ENCODE measurements at places on chromosomes 6 and 20.

- no peak for DNase-seq
These were observed 5.3 kb upstream of the AP5S1 start for GRCh38 chr20:3814928-3815495.

GRCh38 chr20:17169585-17170136 is 57.2 kb upstream of the PCSK2 start:
- no peak for DNase-seq

DNA sequence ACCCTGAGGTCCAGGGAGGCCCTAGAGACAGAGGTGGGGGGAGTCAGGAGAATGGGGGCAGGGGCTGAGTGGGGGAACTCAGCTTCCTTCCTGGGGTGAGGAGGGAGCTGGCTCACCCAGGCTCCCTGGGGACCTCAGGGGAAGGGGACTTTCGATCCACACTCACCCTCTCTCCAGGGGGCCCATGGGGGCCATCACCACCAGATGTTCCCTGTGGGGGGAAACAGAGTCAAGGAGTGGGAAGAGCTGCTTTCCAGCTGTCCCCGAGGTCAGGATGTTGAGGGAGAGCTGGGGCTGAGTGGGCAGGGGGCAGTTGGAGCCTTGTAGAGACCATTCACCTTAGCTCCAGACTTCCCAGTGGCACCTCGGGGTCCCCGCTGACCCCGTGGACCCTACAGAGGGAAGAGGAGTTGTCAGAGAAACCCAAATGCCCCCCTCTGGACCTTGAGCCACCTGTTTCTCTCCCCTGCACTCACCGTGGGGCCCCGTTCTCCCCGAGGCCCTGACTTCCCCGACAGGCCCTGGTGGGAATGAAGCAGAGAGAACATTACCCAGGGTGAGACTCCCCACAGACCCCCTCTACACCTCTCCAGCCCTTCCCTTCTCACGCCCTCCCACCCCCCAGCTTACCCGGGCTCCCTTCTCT is 18.6 kb downstream of the COL11A2 start:
- DNase-seq, result no peak

DNA sequence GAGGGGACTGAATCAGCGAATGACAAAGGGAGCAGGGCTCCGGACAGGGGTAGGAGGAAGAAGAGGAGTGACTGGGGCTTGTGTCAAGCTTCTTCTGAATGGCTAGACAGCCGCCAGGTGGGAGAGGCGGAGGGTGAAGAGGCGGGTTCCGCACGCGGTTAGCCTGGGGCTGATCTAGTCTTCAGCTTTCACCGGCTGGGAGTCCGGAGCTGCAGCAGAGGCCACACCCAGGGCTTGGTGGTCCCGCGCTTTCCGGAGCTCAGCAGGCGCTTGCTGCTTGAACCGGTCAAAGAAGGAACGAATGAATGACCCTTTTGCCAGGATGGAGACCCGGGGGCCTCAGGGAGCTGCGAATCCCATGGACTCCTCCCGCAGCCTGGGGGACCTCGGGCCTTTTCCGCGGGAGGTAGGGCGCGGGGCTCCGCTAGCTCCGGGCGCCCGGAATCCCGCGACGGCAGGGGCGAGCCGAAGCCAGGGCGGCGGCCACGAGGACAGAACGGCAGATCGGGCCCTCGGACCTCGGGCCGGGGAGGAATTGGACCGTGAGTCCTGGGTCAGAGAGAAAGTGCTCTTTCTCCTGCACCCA is at the start of gene C6orf141:
Gene C6orf141, plus strand, starts transcription at position 177 of the 586 bp plus-strand sequence. Its CDS starts 125 bp downstream, at position 302.
- no peak for DNase-seq

DNA sequence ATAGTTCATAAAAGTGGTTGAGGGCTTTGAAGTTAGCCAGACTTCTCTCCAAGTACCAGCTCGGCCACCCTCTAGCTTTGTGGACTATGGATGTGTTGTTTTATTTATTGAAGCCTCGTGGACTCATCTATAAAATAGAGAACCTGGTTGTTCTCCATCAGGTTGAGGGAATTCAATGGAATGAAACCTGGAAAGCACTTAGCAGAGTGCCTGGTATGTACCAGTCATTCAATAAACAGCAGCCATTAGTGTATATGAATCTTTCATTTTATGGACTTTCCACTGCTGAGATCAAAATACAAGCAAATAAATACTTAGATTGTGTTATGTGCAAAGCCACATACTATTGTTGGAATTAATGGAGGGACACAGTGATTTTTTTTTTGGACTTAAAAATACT is 206.8 kb downstream of the SOX4 start:
- no peak for DNase-seq

DNA sequence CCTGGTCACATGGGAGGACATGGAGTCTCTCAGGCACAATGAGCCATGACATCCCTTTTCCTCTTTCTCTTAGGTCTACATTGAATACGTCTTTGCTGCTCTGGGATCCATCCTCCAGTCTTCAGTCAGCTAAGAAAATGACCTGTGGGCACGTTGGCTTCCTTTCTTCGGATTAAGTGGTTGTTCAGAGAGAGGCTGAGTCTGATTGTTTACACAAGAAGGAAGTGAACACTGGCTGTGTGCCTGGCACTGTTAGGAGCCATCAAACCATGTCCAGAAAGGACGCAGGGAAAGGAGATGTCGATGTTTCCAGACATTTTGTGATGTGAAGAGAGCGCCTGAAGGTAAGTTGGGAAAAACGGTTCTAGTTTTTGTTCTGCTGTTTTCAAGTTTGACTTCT is 309.9 kb upstream of the CDYL start:
- no peak for DNase-seq

DNA sequence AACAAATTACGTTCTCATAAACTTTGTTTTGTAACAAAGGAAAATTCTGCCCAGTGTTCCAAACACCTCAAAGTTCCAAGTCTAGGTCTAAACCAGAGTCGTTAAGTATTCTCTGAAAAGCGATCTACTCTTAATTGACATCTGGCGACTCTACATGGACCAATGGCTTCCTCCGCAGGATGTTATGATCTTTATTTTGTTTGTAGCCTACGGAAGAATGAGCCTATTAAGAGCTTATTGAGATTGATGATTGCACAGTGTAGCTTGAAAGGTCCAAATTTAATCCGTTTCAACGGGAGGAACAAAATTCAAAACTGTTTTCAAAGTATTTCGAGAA is 61.1 kb downstream of the FAM217A start:
- peak; percentile 48 for DNase-seq

DNA sequence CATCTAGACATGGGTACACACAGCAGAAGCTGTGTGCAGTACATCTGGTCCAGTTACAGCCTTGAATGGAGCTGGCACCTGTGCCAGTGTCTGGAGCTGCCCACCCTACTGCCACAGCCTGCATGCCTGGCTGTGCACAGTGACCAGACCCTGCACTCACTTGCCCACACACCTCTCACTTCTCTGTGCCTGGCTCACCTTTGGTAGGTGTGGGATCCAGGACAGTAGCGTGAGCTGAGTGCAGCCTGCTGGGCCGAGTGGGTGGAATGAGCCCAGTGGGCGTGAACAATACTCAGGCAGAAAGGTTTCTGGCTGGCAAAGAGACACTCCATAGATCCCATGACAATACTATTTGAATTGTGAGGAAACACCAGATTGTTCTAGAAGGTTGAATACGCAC is 839.5 kb upstream of the FLRT3 start:
- DNase-seq, result no peak

DNA sequence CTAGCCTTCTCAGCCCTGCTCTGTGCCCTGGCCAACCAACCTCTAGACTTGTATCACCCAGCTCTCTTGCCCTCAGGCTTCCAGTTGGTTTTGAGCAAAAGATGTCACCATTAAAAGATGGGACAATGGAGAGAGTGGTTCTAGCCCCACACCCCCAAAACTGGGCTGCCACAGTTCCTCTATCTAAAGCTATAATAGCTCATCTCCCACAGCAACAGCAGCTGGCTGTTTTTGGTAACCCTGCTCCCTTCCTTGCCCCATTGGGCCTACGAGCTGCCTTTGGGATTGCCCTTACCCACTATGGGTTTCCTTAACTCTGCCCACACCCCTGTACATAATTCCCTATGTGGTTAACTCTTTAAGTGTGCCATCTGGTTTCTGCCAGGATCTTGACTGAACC is 7.6 kb upstream of the SRSF3 start:
- DNase-seq, result no peak

DNA sequence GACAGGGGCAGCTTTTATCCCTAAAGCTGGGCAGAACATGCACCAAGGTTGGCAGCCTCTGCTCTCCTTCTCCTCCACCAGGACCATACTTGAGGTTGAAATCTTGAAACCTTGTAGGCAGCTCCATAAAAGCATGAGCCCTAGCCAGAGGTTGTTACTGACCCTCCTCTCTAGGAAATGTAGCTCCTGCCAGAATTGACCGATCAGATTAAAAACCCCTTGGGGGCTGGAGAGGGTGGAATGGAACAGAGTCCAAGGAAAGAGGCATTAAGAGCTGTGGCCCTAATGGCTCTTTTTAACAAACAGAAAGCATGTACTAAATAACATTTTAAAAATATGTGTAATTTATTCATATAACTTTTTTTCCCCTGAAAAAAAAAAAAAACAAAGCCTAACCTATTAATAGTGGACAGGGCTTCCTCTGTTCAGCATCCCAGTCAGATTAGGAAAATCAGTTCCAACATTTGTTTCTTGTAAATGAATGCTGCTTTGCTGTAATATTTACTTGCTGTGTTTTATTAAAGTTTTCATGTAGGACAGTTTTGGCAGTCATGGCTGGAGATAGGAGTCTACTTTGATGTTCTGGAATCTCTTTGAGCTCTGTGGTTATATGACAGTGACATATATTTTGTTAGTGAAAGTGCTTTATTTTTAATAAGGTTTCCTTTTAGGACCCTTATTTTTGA is 41.3 kb downstream of the MTHFD1L start:
- DNase-seq, result no peak

DNA sequence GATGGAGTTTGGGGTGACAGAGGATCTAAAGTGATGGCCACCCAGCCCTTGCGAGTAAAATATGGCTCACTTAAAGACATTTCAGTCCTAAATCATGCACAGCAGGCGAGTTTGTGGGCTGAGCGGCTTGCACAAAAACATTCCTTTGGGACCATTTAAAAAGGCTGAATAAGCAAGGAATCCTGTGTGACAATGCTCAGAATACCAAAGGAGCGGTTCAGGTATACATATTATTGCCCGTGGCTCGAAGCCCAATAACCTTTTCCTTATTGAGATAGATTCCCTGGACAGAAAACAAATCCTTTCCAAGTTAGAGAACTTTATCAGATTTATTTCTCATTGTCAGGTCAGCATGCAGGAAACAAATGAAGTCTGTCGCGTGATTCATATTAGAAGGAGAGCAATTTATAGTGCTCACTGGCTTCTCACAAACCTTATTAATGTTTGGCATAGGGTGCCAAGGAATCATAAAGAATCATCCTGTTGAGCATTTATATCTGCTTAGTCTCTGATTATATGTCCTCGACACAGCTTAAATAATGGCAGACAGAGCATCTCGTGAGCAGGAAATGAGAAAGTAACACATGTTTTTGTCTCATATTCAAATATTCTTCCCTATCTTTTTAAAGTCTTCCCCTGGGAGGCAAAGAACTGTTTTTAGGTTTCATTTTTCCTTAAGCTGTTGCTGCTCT is 121.3 kb downstream of the TRMT11 start:
- DNase-seq, result no peak

DNA sequence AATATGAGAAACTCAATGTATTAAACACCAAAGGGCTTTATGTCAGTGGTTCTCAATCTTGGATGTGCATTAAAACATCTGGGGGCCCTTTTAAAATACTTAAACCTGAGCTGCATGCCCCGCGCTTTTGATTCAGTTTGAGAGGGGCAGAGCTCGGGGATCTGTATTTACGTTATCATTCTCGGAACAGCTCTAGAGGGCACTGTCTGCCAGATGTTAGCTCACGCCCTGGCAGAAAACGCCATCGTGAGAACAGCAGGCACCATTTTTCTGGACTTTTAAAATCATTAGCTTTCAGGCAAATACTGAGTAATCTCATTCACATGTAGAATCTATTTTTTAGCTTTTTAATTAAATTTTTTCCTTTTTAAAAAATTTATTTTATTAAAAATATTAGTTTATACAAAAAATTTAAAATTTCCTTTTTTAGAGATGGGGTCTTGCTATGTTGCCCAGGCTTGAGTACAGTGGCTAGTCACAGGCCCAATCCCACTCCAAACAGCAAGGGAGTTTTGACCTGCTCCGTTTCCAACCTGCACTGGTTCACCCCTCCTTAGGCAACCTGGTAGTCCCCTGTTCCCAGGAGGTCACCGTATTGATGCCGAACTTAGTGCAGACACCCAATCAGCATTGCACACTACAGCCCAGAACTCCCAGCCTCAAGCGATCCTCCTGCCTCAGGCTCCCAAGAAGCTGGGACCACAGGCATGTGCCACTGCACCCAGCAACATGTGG is 30.0 kb upstream of the ZNF133 start:
- DNase-seq, result no peak

GRCh38 chr6:119303164-119303887 is 46.2 kb downstream of the MAN1A1 start:
- no peak for DNase-seq

GRCh38 chr20:3509064-3509463 is 38.2 kb downstream of the ATRN start:
- DNase-seq, result no peak

GRCh38 chr6:43984442-43985321 is 142.6 kb downstream of the MRPL14 start:
- no peak for DNase-seq

DNA sequence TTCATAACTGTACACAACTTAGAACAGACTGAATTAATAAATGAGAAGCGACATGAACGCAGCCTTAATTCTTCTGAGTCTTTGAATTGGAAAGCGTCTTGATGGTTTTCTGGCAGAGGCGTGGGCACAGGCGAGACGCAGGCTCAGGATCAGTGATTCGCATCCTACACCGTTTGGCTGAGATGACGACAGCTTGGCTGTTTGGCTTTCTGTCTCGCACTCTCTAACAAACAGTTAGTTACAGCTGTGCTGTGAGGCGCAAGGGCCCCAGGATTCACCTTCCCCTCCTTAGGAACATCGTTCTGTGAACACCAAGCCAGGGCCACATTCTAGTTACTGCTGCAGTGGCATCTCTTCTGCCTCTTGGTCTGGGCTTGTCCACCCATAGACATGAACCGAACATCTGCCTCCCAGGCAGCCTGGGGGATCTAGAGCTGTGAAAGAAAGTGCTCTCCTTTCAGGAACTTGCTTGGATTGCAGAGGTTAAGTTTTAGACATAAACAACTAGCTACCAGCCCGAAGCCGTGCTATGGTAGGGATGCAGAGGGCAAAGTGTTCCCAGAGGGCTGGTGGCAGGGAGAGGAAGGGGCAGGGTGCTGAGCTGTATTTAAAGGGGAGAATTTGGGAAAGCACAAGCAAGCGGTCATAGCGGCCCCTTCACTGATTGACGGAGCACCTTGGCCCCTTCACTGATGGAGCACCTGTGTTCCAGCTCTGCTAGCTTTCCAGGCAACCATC is 49.6 kb downstream of the TCP11 start:
- DNase-seq, result no peak

GRCh38 chr6:3136292-3137011 is 17.9 kb downstream of the BPHL start:
- no peak for DNase-seq

- no peak for DNase-seq
These were observed 15.2 kb downstream of the MAPK13 start for GRCh38 chr6:36145495-36145894.

- DNase-seq, result no peak
These were observed 46.4 kb upstream of the TGM2 start for GRCh38 chr20:38211200-38212097.

- DNase-seq, result no peak
These were observed 78.0 kb upstream of the MPC1 start for GRCh38 chr6:166460473-166461437.
